ENCODE measurements at places on chromosomes 16 and 17.

- peak; percentile 90 for DNase-seq
These were observed 172.8 kb upstream of the ZNF267 start for GRCh38 chr16:31700530-31701388.

DNA sequence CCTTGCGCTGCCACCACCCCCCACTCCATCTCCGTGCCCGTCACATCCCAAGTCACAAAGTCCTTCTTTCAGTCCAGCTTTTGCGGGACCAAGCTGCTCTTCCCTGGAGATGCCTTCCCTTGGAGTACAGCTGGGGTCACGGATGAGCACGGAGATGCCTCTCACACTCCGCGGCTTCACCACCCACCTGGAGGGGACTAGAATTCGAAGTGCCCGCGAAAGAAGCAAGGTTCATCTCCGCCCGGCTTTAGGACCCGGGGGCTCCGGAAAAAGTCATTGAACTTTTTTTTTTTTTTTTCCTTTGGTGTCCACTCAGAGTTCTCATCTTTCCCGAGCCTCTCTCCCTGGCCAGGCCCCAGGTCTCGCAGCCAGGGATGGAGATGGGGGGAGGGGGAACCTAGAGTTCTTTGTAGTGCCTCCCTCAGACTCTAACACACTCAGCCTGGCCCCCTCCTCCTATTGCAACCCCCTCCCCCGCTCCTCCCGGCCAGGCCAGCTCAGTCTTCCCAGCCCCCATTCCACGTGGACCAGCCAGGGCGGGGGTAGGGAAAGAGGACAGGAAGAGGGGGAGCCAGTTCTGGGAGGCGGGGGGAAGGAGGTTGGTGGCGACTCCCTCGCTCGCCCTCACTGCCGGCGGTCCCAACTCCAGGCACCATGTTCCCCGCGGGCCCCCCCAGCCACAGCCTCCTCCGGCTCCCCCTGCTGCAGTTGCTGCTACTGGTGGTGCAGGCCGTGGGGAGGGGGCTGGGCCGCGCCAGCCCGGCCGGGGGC is at the start of gene FKBP10:
TSS of gene FKBP10 (plus strand) at position 624 of the 771 bp plus-strand sequence. CDS start at position 655, 31 bp downstream.
- DNase-seq: peak; percentile 90

DNA sequence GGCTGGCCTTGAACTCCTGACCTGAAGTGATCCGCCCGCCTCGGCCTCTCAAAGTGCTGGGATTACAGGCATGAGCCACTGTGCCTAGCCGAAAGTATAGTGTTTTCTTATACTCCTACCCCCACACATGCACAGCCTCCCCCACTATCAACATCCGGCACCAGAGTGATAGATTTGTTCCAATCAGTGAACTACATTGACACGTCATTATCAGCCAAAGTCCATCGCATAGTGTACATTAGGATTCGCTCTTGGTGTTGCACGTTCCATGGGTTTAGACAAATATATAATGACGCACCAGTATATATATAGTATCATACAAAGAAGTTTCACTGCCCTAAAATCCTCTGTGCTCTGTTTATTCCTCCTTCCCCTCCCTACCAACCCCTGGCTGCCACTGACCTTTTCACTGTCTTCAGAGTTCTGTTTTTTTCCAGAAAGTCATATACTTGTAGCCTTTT is 11.9 kb upstream of the TM4SF5 start:
- peak; percentile 100 for DNase-seq

GRCh38 chr17:68310152-68310551 is 18.9 kb downstream of the ARSG start:
- DNase-seq: no peak

GRCh38 chr17:75832652-75833400 is 11.4 kb downstream of the UNC13D start:
- no peak for DNase-seq

DNA sequence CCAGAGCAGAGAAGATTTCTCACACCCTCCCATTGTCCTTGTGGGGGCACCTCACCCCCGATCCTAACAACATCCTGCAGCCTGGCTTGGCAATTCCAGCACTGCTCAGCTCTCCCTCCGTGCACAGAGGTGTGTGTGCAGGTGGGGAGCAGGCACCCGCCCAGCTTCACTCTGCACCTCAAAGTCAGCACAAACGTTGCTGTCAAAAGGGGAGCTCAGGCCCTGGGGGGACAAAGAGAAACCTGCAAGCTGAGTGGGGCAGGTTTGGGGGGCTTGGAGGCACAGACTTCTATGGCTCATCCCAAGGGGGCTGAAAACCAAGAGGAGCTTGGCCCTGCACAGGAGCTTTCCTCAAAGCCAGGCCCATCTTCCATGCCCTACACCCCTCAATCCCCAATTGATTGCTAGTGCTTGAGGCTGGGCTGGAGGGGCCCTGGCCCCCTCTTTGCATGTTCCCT is 231.9 kb upstream of the TNRC6C start:
- DNase-seq: no peak

DNA sequence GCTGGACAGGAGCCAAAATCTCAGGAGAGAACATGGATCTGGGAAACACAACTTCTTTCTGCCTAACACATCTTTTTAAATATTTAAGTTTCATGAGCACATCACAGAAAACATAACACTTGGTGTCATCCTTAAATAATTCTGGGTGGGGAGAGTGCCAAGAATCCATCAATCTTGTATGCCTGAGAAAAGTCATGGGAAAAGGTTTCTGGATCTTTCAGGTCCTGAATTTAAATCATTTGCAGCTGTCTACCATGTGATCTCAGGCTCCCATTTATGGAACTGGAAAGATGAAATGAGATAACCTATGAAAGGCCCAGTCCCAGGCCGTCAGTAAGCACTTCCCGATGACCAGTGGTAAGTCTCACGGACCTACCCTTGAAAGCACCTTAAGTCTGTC is 15.1 kb downstream of the CDH11 start:
- no peak for DNase-seq

DNA sequence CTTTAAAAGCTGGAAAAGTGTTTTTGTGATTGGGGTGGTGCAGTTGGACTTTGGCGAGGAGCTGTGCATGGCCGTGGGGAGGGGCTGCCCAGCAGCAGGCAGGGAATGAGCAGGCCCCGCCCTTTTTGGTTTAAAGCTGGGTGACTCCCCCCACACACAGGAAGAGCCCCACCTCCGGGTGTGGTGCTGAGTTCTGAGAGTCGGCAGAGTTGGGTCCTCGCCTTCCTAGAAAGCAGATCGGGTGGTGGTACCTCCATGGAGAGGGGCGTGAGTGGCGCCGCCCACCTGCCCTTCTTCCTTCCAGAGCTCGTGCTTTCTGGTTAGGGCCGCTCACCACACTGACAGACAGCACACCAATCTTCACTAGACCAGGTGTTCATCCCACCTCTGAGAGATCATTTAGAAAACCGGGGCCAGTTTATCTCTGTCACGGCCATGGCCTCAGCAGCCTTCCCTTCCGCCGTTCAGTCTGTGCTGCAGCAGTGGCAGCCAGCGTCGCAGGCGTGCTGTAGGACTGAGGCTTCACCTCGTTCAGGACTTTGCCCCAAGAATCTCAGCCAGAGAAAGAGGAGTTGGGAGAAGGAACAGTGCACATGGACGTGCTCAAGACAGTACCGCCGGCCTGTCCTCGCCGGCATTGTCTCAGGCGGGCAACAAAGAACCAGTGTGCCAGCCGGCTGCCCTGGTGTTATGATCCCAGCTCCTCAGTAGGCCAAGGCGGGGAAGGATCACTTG is 144.0 kb upstream of the CHMP6 start:
- no peak for DNase-seq

DNA sequence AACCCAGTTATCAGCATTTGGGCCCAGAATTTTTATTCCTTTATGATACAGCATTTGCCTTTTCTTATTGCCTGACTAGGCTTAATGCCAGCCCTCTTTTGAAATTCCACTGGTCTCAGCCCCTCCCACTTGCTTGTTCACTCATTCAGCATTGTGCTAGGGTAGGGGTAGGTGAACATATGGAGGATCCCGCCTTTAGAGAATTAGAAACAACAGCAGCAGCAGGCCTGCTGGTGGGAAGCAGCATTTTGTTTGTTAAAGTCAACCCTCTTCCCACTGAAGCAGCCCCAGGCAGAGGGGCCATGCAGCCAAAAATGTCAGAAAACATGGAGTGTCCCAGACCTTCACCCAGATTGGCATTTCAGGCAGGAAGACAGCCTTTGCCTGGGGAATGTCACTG is 1355.2 kb downstream of the CDH8 start:
- DNase-seq: no peak

DNA sequence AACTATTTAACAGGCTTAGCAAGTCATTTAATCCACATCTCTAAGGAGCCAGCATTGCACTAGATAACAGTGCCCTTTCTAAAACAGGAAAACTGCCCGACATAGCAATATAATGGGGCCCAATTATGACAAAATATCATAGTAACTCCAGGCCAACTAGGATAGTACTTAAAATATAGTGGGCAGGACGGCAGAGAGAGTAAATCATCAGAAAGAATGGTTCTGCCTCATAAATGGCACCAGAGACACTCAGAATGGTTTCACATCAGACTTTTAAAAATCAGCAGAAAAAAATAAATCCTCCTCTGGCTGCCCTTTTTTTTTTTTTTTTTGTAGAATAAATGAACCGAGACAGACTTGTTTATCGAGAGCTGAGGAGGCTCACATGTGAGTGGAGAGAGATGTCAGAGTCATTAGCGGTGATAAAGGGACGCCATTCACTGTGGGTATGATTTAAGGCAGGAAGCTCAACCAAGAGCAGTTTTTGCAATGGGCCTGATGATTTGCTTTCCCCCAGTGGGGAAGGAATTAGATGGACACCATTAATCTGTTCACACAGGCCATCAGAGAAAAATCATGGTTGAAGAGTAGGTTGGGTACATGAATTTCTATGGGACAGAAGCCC is 62.6 kb downstream of the CPPED1 start:
- DNase-seq: no peak

DNA sequence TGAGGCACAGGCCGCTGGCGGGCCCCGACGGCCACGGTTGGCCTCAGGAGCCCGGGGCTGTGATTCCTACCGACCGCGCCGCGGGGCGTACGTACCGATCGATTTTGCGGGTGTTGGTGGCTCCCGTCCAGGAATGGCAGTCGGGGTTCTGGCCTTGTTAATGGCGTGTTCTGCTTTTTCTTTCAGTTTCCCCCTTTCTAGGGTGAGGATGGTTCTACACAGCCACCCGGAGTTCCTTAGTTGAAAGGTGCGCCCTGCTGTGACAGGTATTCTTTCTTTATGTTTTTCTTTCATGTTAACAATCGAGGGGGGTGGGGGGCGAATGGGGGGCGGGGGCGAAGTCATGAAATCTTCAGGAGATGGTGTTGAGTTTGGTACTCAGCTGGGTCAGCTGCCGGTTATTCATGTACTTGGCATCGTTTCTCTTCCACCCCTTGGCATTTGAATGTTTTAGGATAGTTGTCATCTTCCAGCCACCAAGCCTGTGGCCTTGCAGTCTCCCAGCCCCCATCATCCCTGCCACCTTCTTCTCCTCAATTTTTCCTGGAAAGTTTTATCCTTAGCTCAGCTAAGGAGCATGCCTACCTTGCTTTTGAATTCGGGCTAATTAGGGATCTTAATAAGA is 802 bp downstream of the CYLD start:
- no peak for DNase-seq

DNA sequence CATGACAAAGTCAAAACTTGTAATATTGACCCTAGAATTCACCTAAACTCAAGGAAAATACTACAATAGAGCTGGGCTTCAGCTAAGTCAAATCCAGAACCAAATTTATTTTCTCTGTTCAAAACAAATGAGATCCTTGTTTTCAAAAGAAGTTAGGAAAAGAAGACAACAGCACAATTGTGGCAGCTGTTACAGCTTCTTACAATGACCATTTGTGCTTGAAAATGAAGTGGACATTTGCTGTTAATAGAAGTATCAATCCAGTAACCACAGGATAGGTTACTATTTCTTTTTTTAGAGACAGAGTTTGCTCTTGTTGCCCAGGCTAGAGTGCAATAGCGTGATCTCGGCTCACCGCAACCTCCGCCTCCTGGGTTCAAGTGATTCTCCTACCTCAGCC is 44.4 kb downstream of the APPBP2 start:
- no peak for DNase-seq

GRCh38 chr16:79523971-79524370 is 76.6 kb downstream of the MAF start:
- DNase-seq: no peak

GRCh38 chr16:77782694-77783093 is 5.7 kb upstream of the VAT1L start:
- DNase-seq: peak; percentile 49

- DNase-seq: no peak
These were observed 82.6 kb upstream of the TOB1 start for GRCh38 chr17:50948711-50949110.

- DNase-seq: no peak
These were observed 26.8 kb upstream of the MTMR4 start for GRCh38 chr17:58541249-58541648.

- DNase-seq: no peak
These were observed 59.3 kb downstream of the USP10 start for GRCh38 chr16:84759061-84759460.

DNA sequence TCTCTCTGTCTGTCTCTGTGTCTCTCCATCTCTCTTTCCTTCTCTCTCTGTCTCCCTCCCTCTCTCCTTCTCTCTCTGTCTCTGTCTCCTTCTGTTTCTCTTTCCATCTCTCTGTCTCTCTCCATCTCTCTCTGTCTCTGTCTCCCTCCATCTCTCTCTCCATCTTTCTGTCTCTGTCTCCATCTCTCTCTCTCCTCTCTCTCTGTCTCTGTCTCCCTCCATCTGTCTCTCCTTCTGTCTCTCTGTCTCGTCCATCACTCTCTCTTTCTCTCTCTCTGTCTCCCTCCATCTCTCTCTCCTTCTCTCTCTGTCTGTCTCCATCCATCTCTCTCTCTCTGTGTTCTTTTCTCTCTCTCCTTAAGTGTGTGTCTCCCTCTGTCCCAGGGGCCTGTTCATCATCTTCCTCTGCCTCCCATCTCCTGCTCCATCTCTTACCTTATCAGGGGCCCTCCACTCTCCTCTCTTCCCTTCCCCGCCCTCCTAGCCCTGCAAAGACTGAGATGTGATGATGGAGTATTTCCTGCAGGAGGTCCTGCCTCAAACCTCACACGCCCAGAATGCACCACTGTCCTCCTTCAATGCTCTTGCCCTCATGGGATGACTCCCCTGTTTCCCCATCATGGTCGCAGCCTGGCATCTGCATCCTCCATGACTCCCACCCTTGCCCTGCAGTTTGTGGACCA is 193.3 kb downstream of the GSG1L start:
- no peak for DNase-seq
